Stimulated activated CD4-positive, alpha-beta T cell treated with anti-CD3 and anti-CD28 coated beads, Interleukin-2, amount 100 ng/mL, for 48 hours (primary cell): ENCODE measurements at places on chromosomes 4 and X.

- DNase-seq, result no peak
These were observed 60.4 kb upstream of the BCOR start for GRCh38 chrX:40158036-40158706.

DNA sequence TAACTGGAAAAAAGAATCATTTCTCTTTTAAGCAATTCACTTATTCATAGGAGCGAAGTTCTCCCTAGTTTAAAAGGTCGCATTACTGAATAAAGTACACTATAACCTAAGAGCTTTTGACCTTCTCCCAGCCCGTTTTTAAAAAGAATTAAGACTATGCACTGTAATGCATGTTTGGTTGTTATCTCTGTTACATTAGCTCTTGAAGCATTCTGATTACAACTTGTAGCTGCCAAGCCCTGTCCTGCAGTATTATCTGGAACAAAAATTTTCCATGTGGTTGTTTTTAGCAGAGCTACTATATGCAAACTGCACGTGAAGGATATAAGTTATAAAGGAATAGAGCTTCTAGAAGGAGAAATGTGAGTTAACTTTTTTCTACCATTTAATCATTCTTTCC lies 8.1 kb downstream of the GAB1 start:
- no peak for DNase-seq

DNA sequence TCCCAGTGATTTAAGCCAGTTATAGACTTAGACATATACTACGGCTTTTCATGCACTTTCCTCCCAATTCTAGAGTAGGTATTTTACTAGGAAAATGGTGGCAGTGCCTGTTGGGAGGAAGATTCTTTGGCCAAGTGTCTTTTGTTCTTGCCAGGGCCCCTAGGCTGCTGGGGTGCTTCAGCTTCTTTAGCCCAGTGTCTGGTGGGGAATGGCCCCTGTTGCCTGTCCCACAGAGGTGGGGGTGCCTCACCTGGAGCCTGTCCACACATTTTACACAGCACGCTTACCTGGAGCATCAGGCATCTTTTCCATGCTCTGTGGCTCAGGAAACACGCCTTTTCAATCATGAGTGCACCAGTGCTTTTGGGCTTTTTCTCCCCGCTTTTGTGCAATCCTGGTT lies 33.2 kb upstream of the MSANTD1 start:
- DNase-seq, result no peak

GRCh38 chr4:117831060-117831683 lies 203.1 kb upstream of the NDST3 start:
- no peak for DNase-seq

DNA sequence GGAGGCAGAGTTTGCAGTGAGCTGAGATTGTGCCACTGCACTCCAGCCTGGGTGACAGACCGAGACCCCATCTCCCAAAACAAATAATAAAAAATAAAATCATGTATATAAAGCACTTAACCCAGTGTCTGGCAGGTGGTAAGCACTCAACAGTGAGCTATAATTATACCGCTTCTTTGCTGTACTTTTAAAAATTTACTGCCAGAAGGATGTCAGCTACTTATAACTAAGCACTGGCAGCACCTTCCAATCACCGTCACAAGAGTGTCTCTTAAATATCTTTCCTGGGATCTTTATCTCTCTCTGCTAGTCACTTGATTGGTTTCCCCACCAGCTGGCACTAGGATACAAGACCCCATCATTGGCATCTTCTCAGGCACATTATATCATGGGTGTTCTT lies 53.9 kb upstream of the DAPP1 start:
- no peak for DNase-seq

DNA sequence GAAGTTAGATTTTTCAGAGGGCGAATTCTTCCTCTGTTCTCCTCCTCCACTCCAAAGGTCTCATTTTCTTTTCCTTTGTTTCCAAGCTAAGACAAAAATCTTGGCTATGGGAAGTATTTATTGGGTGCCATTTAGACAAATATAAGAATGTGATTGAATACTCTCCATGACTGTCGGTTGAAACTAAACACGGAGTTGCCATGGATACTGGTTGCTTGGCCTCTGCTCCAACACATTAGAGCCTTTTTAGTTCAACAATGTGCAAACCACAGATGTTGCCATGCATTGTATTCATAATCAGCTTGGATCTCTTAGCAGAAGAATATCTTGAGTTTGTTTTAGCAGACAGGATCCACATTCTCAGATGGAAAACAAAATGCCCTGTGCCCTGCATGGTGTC lies 366.5 kb upstream of the LCORL start:
- no peak for DNase-seq
